ENCODE measurements at places on chromosomes 6 and 20.

- no peak for DNase-seq
Measured at GRCh38 chr6:98036344-98036923, 753.4 kb upstream of the MMS22L start.

- DNase-seq = no peak
Measured at GRCh38 chr6:33990061-33990541, 155.8 kb downstream of the GRM4 start.

DNA sequence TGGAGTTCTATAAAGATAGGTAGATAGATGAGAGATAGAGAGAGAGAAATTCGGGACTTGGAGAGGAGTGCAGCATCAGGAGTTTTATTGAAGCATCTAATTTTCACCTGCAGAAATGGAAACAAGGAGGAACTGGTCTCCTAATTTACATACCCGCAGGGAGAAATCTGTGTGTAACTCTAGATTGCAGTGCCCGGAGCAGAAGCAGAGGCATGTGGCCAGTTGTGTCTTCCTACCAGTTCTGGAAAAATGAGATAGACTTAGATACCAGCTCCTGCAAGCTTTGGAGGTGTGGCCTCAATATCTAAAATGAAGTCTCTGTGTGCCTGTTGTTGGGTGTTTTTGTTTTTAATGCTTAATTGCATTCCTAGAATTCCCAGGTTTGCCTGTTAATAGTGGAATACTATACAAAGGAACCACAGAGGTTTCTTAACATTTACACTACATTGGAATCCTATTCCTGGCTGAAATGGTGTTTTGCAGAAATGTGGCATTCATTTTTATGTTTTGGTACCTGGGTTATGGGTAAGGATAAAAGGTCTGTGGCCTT is 57.4 kb downstream of the DTD1 start:
- no peak for DNase-seq

DNA sequence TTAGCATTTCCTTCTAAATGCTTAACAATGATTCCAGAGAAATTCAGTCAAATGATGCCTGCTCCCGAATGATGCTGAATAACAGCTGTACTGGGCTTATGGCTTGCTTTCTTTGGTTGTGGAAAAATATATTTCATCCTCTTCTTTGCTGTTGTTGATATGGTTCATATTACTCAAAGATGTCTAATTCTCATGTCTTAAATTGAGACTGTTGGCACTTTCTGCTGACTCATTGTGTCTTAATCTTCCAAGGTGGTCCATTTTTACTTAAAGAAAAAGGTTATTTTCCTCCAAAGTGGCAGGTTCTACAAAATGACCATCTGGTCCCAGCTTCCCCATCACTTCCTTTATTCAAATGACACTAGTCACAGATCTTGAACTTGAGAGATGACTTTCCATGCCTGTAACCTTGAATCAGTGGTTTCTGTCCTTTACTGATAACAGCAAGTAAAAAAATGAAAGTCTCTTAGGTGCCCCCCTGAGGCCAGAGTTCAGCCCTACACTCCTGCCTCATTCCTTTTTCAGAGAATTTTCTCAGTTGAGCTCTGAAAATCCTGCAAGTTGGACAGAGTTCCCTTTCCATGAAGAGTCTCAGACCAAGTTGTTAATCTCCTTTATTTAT is 6.9 kb downstream of the SNAP25 start:
- peak; percentile 71 for DNase-seq

DNA sequence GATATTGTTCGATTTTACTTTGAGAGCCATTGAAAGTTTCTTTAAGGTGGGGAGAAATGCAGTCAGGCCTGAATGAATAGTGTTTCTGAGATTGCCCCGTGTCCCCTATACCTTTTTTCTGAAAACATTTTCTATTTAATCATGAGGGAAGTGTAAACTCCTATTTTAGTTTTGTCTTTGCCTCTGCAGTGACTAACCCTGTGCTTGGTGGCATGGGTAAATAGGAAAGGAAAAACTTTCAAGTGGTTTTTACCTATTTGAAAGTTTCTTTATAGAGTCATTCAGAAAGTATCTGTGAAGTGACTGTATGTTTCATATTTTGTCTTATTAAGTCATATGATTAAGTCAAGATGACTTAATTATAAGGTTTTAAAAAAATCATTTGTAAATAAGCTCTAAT is 14.5 kb downstream of the SNRNP48 start:
- no peak for DNase-seq

GRCh38 chr20:32453467-32454163 is 95.5 kb downstream of the ASXL1 start:
- no peak for DNase-seq

DNA sequence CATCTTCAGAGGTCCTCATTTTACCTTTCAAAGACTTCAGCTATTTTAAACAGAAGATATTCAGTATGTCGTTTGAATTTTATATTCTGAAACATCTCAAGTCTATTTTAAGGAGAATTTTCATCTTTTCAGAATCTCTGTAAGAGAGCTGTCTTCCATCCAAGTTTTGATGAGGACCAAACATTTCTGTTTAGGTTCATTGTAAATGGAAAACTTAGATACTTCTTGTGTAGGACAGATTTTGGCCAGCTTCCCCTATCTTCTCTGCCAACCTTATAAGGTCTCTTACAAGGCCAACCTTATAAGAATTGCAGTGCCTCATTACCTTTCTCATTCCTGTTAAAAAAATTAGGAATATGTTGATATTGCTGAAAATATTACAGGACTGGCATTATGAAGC is 88.1 kb downstream of the AKAP7 start:
- no peak for DNase-seq

DNA sequence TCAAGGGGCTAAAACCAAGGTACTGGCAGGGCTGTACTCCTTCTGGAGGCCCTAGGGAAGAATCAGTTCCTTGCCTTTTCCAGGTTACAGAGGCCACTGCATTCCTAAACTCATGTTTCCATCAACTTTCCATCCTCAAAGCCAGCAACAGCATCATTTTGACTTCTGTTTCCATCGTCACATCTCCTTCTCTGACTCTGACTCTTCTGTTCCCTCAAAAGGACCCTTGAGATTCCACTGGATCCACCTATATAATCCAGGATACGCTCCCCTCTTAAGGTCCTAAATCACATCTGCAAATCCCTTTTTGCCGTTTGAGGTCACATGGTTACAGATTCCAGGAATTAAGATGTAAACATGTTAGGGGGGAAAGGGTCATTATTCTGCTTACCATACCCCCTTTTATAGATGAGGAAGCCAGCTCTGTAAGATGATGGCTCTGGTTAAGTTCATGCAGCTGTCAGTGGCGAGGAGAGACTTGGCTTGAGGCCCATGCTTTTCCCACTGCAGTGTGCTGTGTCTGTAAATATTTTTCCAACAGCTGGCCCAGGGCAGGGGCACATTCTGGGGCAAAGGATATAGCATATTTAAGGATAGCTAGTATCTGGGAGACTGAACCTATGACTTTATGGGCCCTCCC is 114.6 kb downstream of the TNFRSF21 start:
- DNase-seq = peak; percentile 24

DNA sequence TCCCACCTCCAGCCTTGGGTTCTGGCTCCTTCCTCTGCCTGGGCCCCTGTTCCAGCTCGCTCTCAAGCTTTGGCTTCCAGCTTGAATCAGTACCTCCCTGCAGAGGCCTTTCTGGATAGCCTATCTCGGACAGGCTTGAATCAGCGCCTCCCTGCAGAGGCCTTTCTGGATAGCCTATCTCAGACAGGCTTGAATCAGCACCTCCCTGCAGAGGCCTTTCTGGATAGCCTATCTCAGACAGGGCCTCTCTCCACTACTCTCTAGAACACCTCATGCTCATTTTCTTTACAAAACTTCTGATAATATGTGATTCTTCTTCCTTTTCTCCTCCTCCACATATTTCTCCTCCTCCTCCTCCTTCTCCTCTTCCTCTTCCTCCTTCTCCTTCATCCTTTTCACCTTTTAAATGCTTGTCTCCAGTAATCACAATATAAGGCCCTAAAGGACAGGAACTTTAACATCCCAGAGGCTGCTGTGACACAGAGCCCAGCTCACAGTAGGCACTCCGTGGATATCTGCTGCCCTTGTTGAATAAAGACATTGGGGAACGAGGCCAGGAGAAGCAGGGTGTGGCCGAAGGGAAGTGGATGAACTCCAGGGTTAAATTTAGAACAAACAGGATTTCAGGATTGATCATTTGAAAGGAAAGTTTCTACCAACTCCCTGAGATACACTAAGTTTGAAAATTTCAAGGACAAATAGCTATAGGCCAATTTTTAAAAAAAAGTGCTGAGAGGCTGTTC is 9.3 kb upstream of the RPS6KA2 start:
- DNase-seq = no peak

DNA sequence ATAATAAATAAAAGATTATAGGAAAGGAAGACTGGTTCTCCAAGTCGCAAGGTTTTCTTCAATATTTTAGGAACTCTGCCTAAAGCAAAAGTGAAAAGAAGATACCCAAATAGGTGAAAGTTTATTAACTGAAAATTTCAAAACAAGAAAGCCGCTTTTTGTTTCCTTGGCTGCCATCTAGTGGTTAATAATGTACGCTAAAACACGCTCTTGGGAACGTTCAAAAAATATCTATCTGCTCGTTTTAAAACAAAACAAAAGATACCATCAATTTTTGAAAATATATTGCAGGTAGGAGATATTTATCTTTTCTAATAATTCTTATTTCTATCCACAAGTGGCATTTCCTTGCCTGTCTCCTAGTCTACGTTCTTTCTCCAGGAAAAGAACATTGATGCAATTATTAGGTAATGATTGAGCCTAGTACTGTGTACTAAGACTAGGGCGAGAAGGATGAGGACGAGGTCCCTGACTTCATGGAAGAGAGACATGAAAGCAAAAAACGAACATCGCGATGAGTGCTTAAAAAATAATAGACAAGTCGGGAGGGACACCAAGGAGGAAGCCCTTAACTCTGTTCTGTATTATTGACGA is 97.2 kb downstream of the SPTLC3 start:
- DNase-seq = peak; percentile 67

DNA sequence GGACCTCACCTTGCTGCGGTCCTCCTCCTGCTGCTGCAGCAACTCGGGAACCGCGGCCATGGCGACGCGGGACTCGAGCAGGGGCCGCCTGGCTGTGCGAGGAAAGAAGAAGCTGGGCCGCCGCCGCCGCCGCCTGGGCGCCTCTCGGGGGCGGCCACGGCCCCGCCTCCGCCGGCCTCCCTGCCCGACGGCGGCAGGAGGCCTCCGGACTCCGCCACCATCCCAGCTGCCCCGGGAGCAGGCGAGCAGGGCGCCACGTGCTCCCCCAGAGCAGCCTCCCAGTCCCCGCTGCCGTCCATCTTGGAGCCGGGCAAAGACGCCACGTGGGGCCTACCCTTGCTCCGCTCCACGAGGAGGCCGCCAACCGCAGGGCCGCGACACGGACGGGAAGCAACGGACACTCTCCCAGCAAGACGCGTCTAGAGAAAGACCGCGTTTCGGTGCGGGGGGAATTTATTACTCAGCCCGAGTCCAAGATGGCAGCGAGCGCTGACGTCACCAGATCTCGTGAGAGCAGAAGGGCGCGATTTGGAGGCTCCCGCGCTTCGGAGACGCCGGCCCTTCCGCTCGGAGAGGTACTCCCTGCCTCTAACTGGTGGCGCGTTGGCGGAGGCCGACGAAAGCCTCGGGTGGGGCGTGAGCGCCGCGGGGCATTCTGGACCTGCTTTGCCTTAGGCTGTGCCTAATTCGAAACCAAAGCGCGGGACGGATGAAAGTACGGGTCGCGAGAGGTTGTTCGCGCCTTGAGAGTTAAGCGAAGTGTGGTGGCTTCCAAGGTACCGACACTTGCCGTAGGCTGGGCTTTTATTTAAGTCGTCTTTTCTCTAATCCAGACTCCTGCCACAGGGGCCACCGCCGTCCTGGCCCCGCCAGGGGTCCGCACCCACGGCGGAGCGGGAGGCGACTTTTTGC is at the start of the genes MGME1 and SNX5:
TSS of gene MGME1 (plus strand) at position 653 of the 912 bp plus-strand sequence. CDS start 842 bp downstream, outside the sequence.
TSS of gene SNX5 (minus strand) at position 429 of the 912 bp plus-strand sequence. CDS start at position 60, 369 bp downstream.
- peak; percentile 100 for DNase-seq

DNA sequence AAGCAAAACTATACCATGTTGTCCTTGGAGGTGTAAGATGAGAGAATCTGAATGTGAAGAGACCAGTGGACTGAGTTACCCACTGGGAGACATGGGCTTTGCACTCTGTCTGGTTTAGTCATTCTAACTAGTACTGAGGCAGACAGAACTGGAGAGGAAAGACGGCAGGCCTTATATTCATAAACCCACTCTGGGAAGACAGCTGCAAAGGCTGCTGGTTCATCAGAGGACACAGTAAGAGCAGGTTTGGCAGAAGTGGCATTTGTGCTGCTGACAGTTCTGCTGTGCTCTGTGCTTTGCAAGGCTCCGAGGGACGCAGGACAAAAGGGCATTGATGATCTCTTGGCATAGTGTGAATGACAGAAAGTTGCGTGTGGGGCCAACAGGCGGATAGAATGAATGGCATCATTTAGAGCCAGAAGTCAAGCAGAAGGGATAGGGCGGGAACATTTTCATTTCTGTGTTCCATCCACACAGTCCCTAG is 142.3 kb upstream of the TENT5A start:
- no peak for DNase-seq

GRCh38 chr6:168625602-168626001 is 184.6 kb downstream of the SMOC2 start:
- no peak for DNase-seq

DNA sequence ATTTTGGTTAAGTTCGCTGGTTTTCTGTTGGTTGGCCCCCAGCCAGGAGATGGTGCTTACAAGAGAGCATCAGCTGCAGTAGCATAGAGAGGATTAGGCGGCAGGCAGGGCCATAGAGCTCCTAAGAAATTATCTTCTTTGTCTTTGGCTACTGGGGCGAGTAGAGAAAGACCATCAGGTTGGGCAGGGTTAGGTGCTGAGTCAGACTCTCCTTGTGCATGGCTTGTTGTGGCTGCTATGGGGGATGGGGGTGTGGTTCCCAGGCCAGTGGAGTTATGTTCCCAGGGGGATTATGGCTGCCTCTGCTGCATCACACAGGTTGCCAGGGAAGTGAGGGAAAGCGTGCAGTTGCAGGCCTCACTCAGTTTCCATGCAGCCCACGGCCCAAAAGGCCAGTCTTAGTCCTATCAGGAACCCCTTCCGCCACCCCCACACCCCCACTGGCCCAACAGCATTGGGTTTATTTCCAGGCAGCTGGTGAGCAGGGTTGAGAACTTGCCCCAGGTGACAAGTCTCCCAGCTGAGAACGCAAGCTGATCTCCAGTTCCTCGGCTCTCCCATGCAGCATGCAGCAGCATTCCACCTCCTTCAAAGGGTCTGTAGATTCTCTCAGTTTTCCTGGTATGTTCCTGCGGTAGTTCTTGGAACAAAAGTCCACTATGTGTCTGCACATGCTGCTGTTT is 243.7 kb downstream of the UTRN start:
- DNase-seq = no peak

DNA sequence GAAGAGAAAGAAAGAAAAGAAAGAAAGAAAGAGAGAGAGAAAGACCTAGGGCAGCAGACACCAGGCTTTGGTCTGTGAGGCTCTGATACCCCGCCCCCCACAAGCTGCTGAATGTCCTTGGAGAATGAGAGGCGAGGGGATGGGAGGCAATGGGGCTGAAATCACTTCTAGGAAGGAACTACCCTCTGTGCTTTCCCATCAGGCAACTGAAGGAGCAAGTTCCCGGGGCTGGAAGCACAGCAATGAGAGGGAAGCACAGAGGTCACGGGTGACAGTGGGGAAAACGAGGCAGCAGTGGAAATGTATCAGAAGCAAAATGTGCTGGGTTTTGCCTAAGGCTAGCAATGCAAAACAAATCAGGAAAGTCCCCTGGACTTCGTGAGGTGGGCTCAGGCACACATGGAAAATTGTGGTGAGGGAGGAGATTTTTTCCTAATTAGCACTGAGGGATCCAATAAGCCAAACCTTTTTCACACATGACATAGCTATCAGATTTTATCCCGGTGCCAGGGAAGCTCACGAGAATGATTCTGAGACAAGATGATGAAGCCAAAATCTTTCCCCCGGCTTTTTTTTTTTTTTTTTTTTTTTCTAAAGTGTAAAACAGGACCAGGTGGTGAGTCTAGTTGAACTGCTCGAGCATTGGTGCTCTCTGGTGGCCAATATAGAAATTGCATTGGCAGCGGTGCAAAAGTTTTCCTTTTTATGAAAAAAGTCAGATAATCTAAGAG is 16.8 kb upstream of the ARFGEF2 start:
- DNase-seq = peak; percentile 71
